ENCODE measurements at places on chromosomes 13 and 19.

DNA sequence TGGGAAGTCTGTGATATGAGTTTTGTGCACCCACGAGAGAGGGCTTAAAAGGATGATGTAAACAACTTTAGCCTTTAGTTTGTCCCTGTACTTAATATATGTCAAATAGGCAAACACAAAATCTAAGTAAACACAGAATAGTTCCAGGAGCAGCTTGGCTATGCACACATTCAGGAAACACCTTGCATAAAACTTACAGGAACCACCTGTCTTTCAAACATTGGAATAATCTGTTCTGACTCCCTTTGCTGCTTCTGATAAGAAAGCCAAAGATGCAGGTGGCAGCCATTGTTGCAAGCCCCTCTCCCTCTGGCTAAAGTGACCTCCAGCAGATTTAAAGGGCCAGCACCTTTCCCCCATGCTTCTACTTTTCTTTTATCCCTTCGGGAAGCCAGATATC is 4.7 kb downstream of the EEF1AKMT1 start:
- DNase-seq: no peak

DNA sequence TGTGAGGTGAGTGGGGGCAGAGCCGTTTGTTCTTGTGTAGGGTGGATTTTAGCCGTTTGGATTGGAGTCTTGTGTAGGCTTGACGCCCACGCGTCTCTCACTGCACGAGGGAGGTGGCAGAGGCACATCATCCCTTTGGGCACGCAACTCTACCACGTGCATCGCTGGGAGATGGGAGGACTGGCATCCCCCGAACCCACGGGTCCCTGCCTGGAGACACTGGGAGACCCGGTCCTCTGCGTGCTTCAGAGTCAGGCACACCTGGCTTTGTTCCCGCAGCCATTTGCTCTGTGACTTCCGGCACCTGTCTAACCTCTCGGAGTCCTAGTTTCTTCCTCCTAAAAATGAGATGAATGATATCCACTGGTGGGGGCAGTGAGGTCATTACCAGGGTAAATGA is 6.4 kb downstream of the ARHGEF7 start:
- DNase-seq: peak; percentile 76

GRCh38 chr13:41418027-41418426 is 39.3 kb upstream of the RGCC start:
- no peak for DNase-seq

- DNase-seq: no peak
Observed at GRCh38 chr13:72113076-72113475, 246.1 kb upstream of the DACH1 start.

- no peak for DNase-seq
Observed at GRCh38 chr19:46951171-46951986, 68.3 kb upstream of the NPAS1 start.

DNA sequence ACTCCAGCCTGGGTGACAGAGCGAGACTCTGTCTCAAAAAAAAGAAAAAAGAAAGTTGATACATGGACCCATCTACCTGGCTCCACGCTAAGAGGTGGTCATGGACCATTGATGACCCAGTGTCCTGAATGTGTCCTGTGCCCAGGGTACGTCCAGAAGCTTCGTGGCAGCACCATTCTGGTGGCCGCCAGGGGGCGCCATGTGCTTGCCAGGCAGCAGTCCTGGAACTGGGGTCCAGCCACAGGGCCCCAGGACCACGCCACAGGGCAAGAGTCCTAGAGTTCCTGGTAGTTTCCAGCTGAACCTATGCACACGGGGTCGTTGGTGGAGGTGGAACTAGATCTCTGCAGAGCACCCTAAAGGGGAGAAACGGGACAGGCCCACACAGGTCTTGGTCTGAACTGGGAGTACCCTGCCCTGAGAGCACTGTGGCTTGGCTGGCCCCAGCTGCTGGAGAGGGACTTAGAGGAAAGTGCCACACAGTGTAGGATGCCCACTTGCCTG is 19.9 kb upstream of the FBXO27 start:
- DNase-seq: peak; percentile 88

DNA sequence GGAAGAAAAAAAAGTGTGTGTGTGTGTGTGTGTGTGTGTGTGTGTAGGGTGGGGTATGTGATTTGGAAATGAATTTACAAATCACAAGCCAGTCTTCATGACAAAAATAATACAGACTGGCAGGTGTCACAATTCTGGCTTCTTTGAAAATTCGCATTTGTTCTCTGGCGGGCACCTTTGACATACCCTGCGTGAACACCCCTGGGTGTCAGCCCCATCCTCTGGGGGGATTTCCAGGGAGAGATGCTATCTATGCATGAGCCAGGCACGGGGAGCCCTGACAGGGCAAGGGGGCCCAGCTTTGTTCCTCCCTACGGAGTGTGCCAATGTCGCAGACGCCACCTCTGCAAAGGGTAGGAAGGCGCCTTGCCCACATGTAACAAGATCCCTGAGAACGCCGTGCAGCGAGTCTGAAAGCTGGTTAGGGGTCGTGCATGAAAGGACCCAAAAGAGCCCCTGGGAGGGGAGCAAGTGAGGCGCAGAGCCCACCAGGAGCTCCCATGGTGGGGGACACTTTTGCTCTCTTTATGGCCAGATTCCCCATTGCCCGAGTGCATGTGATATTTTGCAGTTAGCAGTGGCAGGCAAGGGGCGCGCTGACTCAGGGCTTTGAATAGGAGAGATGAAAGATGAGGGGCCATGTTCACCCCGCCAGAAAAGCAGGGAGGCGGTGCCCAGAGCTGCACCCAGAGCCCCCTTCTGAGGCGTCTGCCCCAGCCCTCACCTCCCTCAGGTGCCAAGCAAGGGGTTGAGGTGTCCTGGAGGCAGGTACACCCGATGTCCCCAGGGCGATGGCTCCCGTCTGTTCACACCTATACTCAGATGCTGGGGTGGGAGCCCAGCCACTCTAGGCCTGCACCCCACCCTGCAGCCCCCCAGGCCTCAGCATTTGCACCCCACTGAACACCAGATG is 45.3 kb downstream of the KLF2 start:
- DNase-seq: no peak

- no peak for DNase-seq
Observed at GRCh38 chr13:45951724-45952123, 100.2 kb upstream of the SIAH3 start.

- no peak for DNase-seq
Observed at GRCh38 chr19:7522923-7523667, 671 bp downstream of the MCOLN1 start.

- no peak for DNase-seq
Observed at GRCh38 chr13:74056801-74057542, 77.2 kb downstream of the KLF12 start.

DNA sequence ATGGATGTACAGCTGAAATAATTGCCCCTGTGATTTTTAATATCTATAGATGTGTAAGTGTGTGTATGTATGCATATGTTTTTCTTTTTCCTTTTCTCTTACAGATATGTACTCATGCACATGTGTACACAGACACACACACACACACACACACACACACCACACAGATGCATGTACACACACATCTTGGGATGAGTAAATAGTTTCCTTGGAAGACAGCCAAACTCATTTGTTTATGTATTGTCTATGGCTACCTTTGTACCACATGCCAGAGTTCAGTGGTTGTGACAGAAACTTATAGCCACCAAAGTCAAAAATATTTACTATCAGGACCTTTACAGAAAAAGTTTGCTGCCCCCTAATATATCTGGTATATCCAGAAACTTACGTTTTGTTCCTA is 192.6 kb downstream of the MAB21L1 start:
- DNase-seq: no peak

DNA sequence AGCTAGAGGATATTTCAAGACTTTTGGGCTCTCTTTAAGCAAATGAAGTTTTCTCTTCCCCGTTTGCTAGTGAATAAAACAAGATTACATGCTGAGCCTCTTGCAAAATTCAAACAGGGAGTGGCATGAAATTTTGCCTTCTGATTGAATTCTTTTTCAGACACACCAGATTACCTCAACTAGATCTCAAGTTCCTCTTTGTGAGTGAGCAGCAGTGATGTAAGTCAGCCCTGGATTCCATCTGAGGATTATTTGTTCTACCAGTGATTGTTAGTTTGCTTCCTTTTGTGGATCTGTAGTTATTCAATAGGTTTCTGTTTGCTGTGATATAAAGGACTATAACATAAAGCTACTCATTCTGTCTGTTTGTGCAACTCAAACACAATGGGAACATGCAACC is 407.7 kb downstream of the LMO7 start:
- DNase-seq: no peak

DNA sequence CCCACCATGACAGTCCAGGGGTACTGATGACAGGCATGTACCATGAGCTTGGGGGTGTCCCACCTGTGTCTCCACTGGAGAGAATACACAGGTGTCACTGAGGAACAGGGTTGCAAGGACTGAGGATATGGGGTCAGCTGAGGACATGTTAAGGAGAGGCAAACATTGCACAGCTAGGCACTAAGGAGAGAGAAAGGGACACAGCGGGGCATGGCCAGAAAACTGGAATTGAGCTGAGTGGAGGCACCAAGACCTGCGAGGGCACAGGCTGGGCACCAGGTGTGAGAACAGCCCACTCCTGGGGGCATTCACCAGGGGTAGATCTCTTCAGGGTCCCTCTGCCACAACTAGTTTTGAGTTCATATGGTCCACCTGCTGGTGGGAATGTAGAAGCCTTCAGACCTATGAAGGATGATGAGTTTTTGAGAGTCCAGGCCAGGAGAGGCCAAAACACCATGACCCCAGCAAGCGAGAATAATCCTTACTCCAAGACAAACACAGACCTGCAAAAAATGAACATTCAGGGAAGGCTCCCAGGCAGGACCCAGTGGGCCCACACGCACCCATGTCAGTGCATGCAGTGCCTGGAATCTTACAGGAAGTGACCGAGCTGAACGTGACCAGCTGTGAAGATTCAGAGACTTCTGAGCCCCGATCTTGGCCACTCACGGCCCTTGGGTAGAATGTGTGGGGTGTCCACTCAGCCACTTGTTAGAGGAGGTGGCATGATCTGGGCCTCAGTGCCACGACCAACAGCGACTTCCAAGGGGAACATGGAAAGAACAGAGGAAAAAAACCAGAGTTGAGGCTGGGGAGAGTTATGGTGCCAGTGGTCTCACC is 1.4 kb upstream of the ZNF584 start:
- no peak for DNase-seq

- DNase-seq: no peak
Observed at GRCh38 chr13:73776151-73776785, 357.9 kb downstream of the KLF12 start.

DNA sequence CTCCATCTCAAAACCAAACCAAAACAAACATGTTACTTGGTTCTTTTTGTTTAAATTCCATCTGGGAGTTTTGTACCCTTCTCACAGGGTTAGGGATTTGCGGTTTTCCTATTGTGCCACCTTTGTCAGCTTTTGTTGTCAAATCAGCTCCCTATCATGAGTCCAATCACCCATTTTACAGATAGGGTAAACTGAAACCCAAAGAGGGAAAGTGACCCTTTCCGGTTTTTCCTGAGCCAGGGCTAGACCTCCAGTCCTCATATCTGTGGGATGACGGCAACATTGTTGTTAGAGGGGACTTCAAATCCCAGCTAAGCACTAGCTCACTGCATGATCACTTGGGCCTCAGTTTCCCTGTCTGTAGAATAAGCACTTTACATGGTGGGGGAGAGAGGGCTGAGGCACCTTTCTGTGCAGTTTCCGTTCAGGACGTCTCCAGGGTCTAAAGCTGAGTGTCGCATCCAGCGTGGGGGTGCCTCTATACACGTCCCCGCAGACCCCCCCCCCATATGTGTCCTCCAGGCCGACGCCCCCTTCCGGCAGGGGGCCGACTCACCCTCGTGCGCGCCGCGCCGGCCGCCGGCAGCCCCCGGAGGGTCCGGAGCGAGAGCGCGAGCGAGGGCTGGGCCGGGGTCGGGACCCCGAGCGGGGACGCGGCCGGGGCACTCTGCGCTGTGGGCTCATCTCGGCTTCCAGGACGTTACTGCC is 3.9 kb downstream of the CCDC194 start:
- DNase-seq: no peak

DNA sequence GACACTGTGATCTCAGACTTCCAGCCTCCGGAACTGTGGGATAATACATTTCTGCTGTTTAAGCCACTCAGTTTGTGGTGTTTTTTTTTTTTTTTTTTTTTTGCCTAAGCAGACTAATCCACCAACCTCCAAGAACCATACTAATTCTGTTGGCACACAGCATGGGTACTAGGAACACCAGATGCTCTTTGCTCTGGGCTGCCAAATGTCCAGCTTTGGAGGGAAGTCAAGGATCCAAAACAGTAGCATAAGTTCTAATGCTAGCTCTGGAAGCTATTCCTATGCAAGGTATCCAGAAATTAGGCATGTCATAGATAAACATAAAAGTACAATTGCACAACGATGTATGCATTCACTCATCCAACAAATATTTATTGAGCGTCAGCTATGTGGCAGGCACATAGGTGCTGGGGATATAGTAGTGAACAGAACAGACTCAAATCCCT is 64.5 kb upstream of the WDFY2 start:
- no peak for DNase-seq

- no peak for DNase-seq
Observed at GRCh38 chr19:489418-490196, 6.7 kb upstream of the MADCAM1 start.

GRCh38 chr13:90105276-90105675 is 1242.2 kb upstream of the MIR17HG start:
- DNase-seq: no peak

- no peak for DNase-seq
Observed at GRCh38 chr19:57759096-57759495, 10.4 kb upstream of the ZNF586 start.

DNA sequence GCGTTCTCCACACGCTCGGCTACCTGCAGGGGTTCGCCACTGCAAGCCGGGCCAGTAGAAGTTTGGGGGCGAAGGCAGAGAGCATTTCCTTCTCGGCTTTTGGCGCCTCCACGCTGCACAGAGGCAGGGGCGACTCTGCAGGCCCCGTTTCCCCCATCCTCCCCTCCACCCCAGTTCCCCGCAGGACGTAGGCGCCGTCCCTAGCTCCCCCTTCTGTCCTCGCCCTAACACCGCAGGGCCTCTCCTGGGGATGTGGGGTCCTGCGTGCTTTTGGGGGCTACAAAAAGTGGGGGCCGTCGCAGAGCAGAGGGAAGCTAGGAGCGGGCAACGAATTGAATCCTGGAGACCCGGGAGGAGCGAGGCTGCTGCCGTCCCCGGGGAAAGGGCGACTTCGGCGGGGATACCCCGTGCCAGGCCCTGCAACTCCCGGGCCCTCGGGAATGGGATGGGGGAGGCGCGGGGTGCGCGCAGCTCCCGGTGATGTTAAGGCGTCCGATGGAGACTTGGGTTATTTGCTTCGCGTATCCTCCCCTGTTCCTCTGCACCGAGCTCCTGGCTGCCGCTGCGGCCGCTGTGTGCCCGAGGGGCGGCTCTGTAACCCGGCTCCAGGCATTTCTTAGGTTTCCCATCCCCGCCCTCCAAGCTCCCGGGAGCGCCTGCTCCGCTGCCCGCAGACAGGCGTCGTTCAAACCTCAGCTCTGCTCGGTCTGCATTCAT is 255.9 kb upstream of the SOX21 start:
- peak; percentile 53 for DNase-seq

Measured in head of caudate nucleus (tissue), 42 donors.